Stimulated activated naive CD8-positive, alpha-beta T cell treated with anti-CD3 and anti-CD28 coated beads, Interleukin-15, amount 100 ng/mL, for 72 hours (primary cell): ENCODE measurements at places on chromosomes 11 and 22.

GRCh38 chr11:119721129-119722120 is 7.6 kb downstream of the NECTIN1 start:
- no peak for DNase-seq

GRCh38 chr11:34639545-34639944 is 18.7 kb downstream of the EHF start:
- no peak for DNase-seq

DNA sequence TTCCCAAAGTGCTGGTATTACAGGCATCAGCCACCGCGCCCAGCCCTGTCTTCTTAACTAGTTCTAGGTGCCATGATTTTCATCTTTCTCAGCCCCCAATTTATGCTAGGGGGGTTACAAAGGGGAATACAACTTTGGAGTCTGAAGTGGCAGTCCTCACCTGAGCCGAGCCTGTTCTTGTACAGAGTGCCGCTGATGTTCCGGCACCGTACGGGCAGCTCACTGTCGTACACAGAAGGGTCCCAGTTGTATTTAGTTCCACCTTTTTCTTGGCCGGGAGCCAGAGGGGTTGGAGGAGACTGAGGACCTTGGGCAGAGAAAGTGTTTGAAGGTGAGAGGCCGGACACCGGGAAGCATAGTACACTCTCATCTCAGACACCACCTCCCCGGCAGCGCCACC is 7.3 kb downstream of the DEAF1 start:
- DNase-seq: no peak

GRCh38 chr11:77619576-77620198 is 17.9 kb downstream of the CLNS1A start:
- no peak for DNase-seq

DNA sequence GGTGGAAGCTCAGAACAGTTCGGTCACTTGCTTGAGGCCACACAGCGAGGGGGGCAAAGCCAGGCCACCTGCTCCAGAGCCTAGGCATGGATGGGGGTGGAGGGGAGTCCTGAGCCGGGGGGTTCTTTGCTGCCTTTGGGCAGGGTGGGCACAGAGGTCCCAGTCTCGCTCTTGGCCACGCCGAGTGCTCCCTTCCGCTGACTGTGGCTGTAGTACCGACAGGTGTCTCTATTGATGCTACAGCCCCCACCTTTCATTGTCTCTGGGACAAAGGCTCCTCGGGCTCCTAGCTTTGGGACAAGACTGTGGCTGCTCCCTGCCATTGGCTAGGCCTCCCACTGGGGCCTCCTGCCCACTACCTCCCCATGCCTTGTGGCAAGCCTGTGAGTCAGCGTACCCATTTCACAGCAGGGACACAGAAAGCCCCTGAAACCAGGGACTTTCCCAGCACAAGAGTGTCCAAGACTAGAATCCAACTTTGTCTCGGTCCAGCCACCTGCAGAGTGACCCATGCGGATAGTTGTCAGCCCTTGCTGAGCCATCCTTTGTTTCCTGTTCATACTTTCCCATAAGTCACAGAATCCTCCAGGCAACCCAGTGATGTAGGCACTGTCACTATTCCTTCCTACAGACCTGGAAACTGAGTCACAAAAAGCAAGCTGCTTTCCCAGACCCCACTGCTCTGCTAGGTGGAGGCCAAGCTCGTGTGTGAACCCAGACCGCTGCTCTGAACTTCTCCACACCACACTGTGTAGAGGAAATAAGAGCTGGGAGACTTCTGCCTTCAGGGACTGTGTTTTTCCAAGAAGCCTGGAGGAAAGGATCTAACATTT is 17.2 kb downstream of the MYEOV start:
- peak; percentile 50 for DNase-seq

- DNase-seq: no peak
Observed at GRCh38 chr11:17479284-17480214, 2.9 kb upstream of the ABCC8 start.

DNA sequence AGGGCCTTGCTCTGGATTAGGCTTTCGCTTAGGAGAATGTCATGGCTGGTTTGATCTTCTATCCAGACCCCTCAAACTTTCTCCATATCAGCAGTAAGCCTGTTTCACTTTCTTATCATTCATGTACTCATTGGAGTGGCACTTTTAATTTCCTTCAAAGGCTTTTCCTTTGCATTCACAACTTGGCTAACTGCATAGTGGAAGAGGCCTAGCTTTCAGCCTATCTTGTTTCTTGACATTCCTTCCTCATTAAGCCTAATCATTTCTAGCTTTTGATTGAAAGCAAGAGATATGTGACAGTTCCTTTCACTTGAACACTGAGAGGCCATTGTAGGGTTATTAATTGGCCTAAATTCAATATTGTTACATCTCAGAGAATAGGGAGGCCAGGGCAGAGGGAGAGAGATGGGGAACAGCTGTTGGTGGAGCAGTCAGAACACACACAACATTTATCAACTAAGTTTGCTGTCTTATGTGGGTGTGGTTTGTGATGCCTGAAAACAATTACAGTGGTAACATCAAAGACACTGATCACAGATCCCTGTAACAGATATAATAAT is 37.7 kb upstream of the APOBEC3A start:
- no peak for DNase-seq

GRCh38 chr11:129346916-129347315 is 28.7 kb upstream of the BARX2 start:
- no peak for DNase-seq

DNA sequence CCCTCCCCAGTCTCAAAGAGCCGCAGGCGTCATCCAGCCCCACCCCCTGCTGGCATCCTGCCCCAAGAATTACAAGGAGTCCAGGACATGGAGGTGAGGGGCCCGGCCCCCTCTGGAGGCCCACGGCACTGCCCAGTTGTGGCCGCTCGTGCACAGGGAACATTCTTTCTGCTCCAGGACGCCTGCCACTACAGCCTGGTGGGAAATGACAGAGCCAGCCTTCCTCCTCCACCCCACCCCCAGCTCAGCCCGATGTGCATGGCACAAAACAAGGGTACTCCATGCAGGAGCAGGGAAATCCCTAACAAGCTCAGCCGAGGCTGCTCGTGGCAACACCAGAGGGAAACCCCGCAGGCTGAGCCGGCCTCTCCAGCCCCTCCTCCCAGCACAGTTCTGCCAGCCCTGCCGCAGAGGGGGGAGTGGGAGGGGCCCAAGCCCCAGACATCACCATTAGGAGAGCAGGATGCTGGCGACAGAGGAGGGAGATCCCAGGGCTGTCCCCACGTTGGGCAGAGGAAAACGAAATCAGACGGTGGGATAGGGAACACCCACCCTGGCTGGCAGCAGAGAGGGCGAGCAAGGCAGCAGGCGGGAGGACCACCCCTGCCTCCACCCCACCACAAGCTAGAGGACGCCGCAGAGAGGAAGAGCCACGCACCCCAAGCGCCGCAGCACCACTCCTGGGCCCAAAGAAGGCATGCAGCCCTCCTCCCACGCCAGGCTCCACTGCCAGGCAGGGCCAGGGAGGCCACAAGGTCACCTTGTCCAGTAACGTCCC is 10.0 kb downstream of the IGSF9B start:
- DNase-seq: peak; percentile 82

GRCh38 chr11:115269191-115269950 is 234.8 kb downstream of the CADM1 start:
- no peak for DNase-seq

GRCh38 chr22:48369789-48370507 is 1457.7 kb downstream of the BRD1 start:
- no peak for DNase-seq

- DNase-seq: no peak
Observed at GRCh38 chr22:42371099-42371498, 61.1 kb downstream of the NFAM1 start.

DNA sequence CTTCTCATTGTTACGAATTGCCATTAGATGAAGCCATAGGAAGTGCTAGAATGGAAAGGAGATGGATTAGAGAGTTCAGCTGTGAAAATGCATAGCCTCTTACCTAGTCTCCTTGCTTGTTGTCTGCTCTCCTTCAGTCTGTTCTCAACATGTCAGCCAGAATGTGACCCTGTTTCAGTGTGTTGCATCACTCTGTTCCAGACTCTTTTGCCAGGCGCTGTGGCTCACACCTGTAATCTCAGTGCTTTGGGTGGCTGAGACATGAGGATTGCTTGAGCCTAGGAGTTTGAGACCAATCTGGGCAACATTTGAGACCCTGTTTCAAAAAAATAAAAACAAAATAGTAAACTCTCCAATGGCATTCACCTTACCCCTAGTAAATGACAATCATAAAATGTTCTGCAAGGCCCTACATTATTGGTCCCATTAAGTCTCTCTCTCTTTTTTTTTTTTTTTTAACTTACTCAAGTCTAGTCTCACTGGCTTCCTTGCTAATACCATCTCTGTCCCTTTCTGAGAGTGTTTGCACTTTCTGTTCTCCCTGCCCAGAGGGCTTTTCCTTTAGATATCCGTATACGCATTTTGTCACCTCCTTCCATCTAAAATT is 39.4 kb downstream of the CYP2R1 start:
- DNase-seq: peak; percentile 51

- no peak for DNase-seq
Observed at GRCh38 chr11:69352715-69353319, 58.9 kb downstream of the MYEOV start.

DNA sequence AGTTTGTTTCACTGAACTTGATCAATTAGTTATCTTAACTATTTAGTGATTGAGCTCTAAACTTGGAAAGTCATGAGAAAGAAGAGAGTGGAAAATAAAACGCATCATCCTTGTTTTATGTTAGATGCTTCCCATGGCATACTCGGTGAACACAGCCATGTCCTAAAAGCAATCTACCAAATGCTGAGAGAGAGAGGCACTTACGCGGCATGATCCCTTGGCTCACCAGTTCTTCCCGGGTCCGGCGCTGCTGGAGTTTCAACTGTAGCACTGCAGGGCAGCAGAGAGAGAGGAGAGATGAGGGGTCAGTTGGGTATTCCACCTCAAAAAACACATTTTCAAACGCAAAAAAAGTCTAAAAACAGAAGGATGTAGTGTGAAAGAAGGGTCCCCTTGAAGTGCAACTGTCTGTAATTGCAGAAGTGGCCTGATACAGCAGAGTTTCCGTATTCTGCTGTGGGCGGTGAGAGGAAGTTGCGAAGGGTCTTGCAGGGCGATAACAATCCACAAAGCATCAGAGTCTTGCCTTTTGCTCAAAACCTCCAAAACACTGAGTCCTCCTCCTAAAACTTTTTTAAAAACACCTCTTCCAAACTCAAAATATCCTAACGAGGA is 92.7 kb downstream of the SGSM3 start:
- DNase-seq: peak; percentile 49

DNA sequence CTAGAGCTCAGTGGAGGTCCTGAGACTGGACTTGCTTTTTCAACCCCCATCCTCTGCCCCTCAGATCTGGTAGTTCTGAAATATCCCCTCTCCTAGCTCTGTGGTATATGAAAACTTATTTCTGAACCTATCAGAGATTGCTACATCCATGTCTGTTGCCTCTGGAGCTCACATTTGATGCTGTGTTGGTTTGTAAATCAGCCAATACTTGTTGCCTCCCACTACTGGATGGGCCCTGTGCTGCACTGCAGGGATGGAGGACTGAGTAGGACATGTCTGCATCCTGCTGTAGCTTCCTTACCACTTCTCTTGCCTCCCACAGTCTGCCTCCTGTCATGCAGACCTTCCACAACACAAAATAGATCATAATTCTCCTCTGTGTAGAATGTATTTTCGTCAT is 5.2 kb downstream of the OLFML1 start:
- no peak for DNase-seq

GRCh38 chr11:16402654-16403447 is 46.5 kb upstream of the SOX6 start:
- no peak for DNase-seq
